ENCODE measurements at places on chromosomes 4 and X. TPM values are rescaled to one million over a fixed set of nuclear protein-coding genes. Genes with fewer than 3 reads are reported as not detected.

GRCh38 chr4:42965326-42965725 lies 72.8 kb downstream of the GRXCR1 start:
- H3K27ac ChIP-seq = no peak overlapping the region
- ATAC-seq = no peak
- no peaks in the 10 kb centered on the region for H3K36me3 ChIP-seq
- H3K4me3 ChIP-seq = no peak overlapping the region
- H3K27me3 ChIP-seq = no peaks in the 10 kb centered on the region

CT83 gene
- not detected for total RNA-seq

DNA sequence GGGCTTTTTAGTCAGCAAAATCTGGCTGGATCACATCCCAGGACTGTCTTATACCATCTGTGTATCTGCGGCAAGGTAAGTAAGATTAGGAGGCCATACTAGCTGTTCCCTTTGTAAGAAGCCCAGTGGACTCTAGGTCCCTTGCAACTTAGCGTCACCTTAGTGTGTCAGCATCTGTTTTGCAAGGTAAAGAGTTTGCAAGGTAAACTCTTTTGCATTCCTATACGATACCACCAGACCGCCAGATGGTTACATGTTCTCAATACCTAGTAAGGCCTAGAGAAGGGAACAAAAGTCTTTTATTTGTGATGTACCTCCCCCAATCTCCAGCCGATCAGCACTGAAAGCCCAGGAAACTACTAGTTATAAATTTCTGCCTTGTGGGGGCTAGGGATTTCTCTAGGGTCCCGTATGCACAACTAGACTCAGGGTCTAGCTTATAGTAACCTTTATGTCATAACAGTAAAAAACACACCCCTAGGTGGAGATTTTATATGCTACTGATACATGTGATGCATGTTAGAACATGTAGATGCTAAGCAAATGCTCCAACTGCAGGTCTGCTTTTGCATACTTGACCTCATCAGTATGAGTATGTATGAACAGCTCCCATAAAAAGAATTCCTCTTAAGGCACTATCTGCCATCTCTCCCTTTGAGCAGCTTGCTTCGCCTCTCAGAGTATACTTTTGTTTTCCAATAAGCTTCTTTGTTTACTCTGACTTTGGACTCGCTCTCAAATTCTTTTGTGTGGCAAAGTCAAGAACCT lies 78.4 kb downstream of the KCNIP4 start:
- H3K4me1 ChIP-seq = no peaks in the 10 kb centered on the region
- no peaks in the 10 kb centered on the region for H3K36me3 ChIP-seq
- no peaks in the 10 kb centered on the region for H3K27me3 ChIP-seq
- no peak for ATAC-seq
- H3K27ac ChIP-seq = no peak overlapping the region

DNA sequence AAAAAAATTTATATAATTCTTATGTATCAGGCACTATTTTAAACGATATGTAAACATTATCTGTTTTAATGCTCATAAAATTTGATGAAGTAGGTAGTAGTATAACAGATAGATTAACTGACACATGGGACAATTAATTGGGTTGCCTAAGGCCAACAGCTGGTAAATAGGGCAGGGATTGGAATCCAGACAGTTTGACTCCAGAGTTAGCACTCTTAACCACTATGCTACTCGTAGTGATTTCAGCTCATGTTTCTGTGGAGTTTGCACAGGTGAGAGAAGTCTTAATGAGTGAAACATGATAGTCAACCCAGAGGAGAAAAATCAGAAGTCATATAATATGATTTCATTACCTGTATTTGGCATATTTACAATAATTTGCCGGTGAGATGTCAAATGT lies 126.0 kb upstream of the WDFY3 start:
- H3K27ac ChIP-seq = no peak overlapping the region
- no peak for ATAC-seq
- H3K27me3 ChIP-seq = peaks cover 3% of the 10 kb centered on the region
- H3K4me1 ChIP-seq = no peaks in the 10 kb centered on the region

ENPEP gene
- total RNA-seq = 0.16 TPM

GRCh38 chr4:177796841-177797240 lies 354.6 kb upstream of the AGA start:
- no peak overlapping the region for H3K27ac ChIP-seq
- ATAC-seq = no peak
- H3K27me3 ChIP-seq = no peaks in the 10 kb centered on the region
- H3K4me1 ChIP-seq = no peaks in the 10 kb centered on the region
- no peaks in the 10 kb centered on the region for H3K36me3 ChIP-seq

GRCh38 chr4:19324184-19324583 lies 927.5 kb upstream of the SLIT2 start:
- H3K27me3 ChIP-seq = no peaks in the 10 kb centered on the region
- no peaks in the 10 kb centered on the region for H3K36me3 ChIP-seq
- H3K4me1 ChIP-seq = no peaks in the 10 kb centered on the region
- H3K4me3 ChIP-seq = no peak overlapping the region
- no peak overlapping the region for H3K27ac ChIP-seq

DNA sequence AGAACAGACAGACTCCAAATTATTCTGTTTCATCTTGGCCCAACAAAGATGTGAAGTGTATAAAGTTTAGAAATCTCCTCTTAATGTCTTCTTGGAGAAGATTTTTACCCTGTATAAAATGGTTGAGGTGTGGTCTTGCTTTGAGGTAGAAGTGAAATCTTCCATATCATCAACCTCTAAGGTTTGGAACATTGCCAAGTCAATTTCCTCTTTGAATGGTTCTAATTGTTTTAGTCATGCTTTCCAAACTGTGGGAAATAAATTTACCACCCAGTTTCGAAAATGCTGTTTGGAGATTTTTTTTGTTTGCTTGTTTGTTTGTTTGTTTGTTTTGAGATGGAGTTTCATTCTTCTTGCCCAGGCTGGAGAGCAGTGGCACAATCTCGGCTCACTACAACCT lies 174.1 kb upstream of the ADAMTS3 start:
- H3K27me3 ChIP-seq = no peaks in the 10 kb centered on the region
- ATAC-seq = no peak
- H3K4me3 ChIP-seq = no peak overlapping the region
- no peak overlapping the region for H3K27ac ChIP-seq
- H3K36me3 ChIP-seq = no peaks in the 10 kb centered on the region

DNA sequence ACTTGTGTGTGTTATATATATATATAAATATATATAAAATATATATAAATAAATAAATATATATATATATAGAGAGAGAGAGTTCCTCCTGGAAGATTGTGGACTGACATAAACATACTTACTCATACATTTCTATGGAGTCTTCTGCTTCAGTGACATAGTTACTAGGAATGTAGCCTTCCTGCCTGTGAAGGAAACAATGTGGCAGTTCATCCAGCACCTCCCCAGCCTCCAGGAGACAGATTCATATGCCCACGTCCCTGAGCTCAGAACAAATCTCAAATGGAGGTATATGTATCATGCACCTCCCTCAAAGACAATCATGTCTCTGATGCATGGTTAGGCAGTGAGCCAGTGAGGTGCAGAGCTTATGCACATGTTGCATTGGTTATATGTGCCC lies 11.4 kb upstream of the TIMM8A start:
- ATAC-seq = no peak
- H3K27ac ChIP-seq = no peak overlapping the region
- H3K4me3 ChIP-seq = no peak overlapping the region
- H3K27me3 ChIP-seq = no peaks in the 10 kb centered on the region
- H3K36me3 ChIP-seq = no peaks in the 10 kb centered on the region

ABLIM2 gene
- total RNA-seq = 0.82 TPM

GRCh38 chr4:41361794-41362526 lies 105.2 kb downstream of the UCHL1 start:
- no peaks in the 10 kb centered on the region for H3K36me3 ChIP-seq
- H3K27ac ChIP-seq = no peak overlapping the region
- no peaks in the 10 kb centered on the region for H3K4me1 ChIP-seq
- peaks cover 44% of the 10 kb centered on the region for H3K27me3 ChIP-seq
- no peak for ATAC-seq

GRCh38 chrX:19629541-19629940 lies 114.2 kb upstream of the MAP3K15 start:
- H3K27ac ChIP-seq = no peak overlapping the region
- H3K4me1 ChIP-seq = peaks cover 41% of the 10 kb centered on the region
- no peaks in the 10 kb centered on the region for H3K27me3 ChIP-seq

CYBB gene
- total RNA-seq = 0.24 TPM

RGN gene
- not detected for total RNA-seq

ZNF674 gene
- 3.0 TPM for total RNA-seq

Data from activated T-helper 17 cell treated with anti-CD3 and anti-CD28 coated beads, Interleukin-2, amount 50 U/mL, for 72 hours (primary cell).